ENCODE measurements at places on chromosomes 7 and 10.

GRCh38 chr10:17074541-17074847, 55.1 kb downstream of the CUBN start:
- no peak for DNase-seq

GRCh38 chr7:2209146-2209960, 23.4 kb downstream of the MAD1L1 start:
- DNase-seq = peak; percentile 9

DNA sequence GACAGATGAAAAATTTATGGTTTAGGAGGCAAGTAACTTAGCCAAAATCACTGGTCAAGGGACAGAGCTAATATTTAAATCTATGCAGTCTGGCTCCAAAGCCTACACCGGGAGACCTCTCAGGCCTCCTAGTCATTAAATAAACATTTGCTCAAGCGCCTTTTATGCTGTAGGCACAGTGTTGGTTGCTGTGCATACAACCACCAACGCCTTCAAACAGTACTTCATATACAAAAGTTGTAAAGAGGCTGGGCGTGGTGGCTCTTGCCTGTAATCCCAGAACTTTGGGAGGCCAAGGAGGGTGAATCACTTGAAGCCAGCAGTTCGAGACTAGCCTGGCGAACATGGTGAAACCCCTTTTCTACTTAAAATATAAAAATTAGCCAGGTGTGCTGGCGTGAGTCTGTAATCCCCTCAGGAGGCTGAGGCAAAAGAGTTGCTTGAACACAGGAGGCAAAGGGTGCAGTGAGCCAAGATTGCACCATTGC, 159.8 kb downstream of the MAGI2 start:
- no peak for DNase-seq

GRCh38 chr10:108574233-108574632, 1349.1 kb downstream of the XPNPEP1 start:
- DNase-seq = no peak

DNA sequence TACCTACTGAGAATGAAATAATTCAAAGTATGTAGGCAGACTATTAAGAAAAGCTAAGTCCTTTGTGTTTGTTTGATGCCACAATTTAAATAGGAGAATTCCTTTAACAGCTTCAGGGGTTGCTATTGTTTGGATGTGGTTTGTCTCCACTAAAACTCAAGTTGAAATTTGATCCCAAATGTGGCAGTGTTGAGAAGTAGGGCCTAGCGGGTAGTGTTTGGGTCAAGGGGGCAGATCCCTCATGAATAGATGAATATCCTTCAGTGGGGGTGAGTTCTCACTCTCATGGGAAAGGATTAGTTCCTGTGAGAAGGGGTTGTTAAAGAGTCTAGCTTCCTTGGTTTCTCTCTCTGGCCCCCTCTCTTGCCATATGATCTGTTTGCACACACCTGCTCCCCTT, 97.0 kb downstream of the HGF start:
- DNase-seq = no peak

DNA sequence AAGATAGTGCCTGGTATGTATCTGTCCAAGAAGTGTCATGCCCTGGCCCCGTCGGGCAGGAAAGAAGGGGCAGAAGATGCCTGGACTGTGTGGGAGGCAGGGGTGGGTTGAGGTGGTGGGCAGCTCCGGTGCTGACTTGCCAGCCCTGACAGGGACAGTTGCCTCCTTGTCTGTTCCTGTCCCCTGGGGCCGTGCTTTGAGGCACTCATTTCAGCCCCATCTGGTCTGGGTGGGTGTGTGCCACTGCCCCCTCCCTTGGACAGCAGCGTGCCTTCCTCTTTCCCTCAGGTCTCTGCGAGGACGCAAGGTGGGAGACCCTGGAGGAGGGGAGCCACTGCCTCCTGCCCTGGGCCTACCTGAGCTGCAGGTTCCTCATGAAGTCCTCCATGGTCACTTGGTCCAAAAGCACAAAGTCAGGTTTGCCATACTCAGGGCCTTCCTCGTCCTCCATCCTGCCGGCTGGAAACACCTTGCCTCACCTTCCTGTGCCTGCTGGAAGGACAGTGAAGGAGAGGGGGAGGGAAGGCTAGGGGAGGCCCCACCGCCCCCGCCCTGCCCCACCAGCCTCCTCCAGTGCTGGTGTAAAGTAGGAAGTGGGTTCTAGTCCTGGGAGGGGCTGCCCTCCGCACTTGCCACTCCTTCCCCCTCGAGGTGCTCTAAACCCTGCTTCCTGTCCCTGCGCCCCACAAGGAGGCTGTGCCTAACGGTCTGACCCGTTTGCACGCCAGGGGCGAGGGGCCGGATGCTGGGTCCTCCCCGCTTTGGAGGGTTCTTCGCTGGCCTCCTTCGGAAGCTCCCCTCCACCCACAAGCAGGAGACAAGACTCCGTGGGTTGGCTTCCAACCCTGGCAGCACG, at the start of gene MYO1G:
MYO1G (minus strand) TSS at position 505 of the 856 bp plus-strand sequence; CDS start at position 451, 54 bp downstream.
- DNase-seq = peak; percentile 90

GRCh38 chr7:2018569-2019460, 213.9 kb downstream of the MAD1L1 start:
- no peak for DNase-seq

- peak; percentile 64 for DNase-seq
Observed at GRCh38 chr7:43649755-43650274, 66.9 kb downstream of the STK17A start.

GRCh38 chr10:88670497-88670896, 6.3 kb downstream of the LIPF start:
- DNase-seq = no peak

GRCh38 chr7:44676776-44677175, 70.3 kb downstream of the OGDH start:
- DNase-seq = no peak

GRCh38 chr7:80472491-80473200, 39.2 kb downstream of the GNAT3 start:
- DNase-seq = no peak

- no peak for DNase-seq
Observed at GRCh38 chr10:97821308-97822038, 28.2 kb upstream of the GOLGA7B start.

GRCh38 chr7:105079348-105079747, 65.3 kb downstream of the KMT2E start:
- no peak for DNase-seq

DNA sequence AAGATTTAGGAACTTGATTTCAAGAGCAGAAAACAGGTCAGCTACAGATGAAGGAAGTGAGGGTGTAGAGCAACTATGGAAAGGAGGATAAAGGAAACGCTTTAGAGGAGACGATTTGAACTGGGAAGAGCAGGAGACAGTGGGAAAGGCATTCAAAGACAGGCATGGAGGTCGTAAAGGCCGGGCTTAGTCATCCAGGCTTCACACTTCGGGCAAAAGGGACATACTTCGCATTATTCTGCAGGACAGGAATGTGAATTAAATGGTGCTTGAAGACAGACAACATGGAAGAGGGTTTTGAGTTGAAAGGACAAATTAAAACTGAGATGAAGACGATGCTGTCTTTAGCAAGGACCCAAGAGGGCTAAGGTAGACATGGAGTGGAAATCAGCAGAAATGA, 8.1 kb downstream of the FAM171A1 start:
- DNase-seq = no peak

GRCh38 chr7:159031750-159032149, 112.9 kb downstream of the VIPR2 start:
- no peak for DNase-seq

DNA sequence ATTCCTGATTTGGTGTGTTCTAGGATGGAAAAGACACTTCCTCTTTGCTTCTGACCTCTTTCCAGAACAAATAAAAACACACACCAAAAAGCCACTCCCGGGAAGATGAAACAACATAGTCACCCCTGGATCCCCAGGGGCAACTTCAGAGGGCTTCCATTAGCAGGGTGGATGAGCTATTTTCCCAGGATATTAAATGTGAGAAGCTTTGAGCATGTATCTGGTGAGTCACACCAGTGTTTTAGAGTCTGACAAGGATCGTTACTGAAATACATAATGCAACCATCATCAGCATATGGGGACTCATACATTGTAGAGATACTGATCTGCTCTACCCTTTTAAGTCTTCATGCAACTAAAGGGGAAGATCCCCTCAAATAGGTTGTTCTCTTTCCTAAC, 115.5 kb upstream of the ZNF438 start:
- no peak for DNase-seq

GRCh38 chr7:129495987-129496386, 6.3 kb upstream of the SMKR1 start:
- no peak for DNase-seq

DNA sequence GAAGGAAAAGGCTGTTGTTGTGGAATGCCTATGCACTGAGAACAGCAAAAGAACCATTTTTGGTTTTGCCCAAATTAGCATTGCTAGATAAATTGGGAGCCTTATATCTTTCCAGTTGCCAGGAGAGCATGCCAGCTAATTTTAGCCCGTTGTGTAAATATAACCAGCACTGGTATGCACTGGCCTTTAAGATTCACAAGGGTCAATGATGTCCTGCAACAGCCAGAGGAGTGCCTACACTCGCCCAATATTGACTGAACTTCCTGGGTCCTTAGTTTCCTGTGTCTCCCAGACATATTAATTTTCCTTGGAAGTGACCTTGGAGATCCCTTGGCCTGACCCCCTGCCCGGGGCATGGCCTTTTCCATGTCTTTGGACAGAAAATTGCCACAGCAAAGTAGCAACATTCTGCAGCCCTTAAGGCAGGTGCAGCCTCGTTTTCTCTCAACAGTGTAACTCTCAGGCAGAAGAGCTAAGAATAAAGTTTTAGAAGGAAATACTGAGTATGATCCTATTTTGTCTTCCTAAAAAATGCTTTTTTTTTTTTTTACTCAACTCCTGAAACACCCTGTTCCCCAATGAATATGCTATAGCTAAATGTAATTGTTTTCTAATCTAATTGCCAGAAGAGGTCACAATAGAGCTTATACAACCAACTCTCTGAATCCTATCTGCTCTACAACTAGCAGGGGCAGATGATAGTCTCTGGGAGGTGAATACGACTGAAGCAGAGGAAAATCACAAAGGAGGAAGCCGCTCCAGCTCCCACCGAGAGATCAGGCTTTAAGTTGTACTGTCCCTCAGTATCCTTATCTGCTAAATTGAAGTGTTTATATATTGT, 131.9 kb upstream of the PCGF5 start:
- DNase-seq = no peak

- DNase-seq = no peak
Observed at GRCh38 chr10:12975266-12975665, 26.2 kb downstream of the CCDC3 start.

DNA sequence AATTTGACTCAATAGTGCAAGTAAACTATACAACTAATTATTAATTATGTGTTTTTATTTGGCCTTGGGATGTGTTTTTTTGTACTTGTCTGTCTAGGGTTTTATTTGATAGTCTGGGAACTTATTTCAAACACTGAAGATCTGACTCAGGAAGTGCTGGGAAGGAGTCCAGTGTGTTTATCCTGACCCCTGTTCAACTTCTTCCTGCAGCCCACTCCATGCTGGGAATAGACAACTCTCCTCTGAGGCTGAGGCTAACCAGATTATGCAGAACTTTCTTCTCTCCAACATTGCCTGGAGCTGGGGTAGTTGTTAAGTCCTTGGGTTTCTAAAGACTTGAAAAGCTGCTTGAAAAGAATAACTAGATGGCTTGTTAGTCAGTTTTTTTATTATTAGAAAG, 6.9 kb downstream of the CISD1 start:
- no peak for DNase-seq

GRCh38 chr10:71355886-71356285, 36.8 kb downstream of the SLC29A3 start:
- no peak for DNase-seq

GRCh38 chr7:47152307-47152706, 429.6 kb downstream of the TNS3 start:
- no peak for DNase-seq

GRCh38 chr7:112898432-112899290, 108.5 kb upstream of the TMEM168 start:
- no peak for DNase-seq

GRCh38 chr10:117223693-117224430, 17.1 kb upstream of the SLC18A2 start:
- no peak for DNase-seq

GRCh38 chr7:11317766-11318165, 344.1 kb downstream of the PHF14 start:
- no peak for DNase-seq

DNA sequence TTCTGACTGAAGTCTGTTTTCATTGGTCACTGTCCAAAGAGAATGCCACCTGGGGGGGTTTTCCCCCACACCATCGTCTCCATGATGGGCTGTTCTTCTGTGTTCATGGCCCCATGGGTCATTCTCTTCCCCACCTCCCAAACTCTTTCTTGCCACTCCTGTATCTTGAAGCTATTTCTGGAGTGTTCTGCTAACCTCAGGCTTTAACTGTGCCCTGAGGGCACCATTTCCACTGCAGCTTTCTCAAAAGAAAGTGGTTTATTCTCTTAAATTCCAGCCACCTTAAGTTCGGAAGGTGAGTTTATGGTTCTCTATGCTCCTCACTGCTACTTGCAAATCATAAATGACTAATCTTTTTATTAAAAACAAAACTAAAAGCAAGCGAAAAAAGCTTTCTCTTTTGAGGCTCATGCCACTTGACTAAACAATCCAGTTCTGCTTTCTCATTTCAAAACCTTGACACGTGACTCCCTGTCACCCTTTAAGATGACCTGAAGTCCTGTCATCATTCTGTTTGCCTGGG, 7.4 kb upstream of the APBB1IP start:
- no peak for DNase-seq

GRCh38 chr7:91112902-91113341, 151.3 kb upstream of the FZD1 start:
- DNase-seq = no peak

DNA sequence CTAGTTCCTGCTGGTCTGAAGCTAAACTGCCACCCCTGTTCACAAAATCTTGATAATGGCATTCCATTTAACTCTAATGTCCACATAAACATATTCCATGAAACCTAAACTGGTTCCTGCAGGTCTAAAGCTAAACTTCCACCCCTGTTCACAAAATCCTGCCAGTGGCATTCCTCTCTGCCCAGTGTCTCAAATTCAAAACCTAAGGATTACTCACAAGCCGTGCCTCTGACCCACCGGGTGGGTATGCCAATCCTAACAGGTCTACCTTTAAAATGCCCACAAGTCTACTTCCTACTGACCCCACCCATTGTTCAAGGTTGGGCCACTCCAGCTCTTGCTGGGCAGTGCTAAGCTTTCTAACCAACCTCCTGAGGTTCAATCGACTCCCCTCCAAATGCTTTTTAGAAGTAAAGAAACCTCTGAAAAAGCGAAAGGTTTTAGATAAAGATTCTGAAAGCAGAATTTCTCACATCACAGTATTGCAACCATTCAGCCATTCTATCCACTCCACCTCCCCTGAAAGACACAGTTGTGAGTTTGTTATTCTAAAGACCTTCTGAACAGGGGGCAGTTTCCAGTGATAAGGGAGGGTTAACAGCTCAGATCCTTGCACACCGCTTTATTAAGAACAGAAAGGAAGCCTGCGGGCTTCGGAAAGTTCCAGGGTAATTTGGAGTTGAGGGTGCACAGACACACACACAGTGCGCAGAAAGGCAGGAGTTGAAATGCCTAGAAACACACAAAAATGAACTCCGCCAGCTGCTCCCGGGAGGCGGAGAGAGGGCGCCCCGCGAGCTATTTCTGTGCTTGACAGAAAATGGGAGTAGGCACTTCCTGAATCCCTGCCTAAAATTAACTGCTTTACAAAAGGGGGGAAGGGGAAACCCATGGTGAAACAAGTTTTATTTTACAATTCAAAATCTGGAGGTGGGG, 87.7 kb downstream of the TNS3 start:
- DNase-seq = no peak

- DNase-seq = no peak
Observed at GRCh38 chr7:29328045-29328444, 133.5 kb downstream of the CHN2 start.

GRCh38 chr10:6153845-6154244, 48.9 kb upstream of the PFKFB3 start:
- no peak for DNase-seq

GRCh38 chr10:103291588-103291987, 14.7 kb downstream of the INA start:
- DNase-seq = no peak

Data from T-helper 22 cell (primary cell).